Left lobe of liver (tissue), 2 donors: ENCODE measurements at places on chromosomes 5 and 9.

DNA sequence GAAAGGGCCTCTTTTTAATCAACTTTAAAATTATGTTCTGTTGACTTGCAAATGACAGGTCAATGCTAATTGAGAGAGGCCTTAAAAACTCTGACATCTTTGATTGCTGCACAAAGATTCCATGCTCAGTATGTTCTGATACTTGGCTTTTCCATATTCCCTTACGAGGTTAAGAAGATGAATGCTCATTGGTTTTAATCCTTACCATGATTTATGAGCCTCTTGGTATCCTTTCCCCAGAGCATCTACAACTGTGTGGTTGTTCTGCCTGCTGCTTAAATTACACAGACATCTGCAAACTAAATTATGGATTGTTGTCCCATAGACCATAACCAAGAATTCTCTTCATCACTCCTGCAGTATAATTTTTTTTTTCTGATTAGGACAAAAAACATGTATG, 352.6 kb downstream of the CDH12 start:
- DNase-seq = no peak

DNA sequence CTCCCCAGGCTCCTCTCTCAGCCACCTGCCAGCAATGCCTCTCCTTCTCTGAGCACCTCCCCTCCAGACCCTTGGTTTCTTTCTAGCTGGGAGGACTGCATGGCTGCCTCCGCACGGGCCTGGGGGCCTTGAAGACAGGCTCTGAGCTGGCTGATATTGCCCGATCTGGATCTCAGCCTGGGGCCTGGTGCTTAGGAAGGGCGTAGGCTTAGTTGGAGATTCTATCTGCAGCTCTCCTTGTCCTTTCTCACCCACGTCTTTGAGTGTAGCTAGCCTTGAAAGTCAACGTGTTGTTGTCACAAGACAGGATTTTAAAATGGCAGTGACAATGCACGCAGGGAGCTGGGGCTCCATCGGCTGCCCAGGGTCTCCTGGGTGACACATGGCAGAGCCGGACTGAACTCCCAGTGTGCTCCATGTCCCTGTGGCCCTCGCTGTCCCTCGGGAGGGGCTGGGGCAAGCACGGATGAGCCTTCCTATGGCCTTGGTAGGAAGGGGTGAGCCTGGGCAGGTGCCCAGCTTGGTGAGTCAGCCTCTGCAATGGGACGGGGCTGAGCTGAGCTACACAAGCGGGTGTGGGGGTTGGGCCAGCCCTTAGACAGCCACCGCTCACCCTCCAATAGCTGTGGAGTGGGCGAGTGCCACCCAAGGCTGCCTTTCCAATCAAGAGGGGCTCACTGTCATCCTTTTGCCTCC, 9.4 kb downstream of the ADAMTSL2 start:
- DNase-seq = no peak

DNA sequence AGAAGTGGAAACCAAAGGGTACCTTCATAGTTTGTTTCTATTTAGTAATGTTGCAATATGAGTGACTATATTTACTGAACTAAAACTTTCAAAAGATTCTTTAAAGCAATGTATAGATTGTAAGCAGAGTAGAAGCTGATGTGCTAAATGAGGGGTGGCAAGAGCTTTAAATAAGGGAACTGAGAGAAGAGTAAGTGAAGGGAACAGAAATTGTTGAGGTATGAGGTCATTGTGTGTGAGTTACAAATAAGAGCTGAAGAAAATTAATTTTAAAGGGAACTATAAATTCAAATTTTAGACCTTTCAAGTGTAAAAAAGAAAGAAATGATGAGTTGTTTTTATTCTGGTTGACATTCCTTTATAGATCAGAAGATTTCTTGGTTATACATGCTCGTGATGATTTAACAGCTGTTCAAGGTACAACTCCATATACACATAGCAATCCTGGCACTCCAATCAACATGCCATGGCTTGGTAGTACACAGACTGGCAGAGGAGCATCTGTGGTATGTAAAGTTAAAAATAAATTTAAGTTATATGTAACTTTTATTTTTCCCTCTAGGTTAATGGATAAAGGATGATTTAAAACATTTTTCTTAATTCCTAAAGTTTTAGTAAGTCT, 135.1 kb upstream of the TNFAIP8 start:
- no peak for DNase-seq

- no peak for DNase-seq
These were observed 62.2 kb upstream of the PPARGC1B start for GRCh38 chr5:149667829-149668330.

DNA sequence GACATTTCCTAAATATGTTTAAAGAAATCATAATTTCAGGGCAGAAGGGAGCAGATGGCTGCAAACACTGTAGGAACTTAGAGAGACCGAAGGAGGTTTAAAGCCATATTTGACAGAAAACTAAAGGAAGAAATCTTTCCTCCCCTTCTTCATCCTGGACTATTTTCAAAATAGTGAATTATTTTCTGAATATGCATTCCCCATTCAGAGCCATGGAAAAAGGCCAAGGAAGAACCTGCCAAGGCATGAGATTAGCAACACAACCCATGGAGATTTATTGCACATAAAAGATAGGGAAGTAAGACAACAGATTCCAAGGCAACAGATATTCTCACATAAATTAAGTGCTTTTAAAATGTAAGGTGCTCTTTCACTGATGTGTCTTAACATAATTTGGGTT, 233.3 kb upstream of the ADAMTS16 start:
- no peak for DNase-seq

DNA sequence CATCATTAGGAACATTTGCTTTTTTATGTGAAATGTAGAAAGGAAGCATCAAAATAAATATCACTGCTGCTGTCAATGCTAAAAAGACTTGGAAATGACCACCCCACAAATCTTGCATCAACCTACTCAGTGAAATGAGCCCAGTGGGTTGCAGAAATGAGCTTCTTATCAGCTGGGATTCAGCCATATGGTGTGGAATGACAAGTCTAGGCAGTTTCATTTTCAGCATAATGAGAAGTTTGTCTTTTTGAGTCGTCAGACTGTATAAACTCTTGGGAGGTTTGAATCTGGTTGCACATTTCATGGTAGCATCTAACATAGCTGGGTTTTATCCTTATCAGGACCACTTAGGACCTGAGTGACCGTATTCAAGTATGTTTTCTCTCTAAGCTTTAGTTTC, 251.1 kb upstream of the PPP1R2B start:
- DNase-seq = no peak
